ENCODE measurements at places on chromosomes 6 and 20.
A peak's percentile ranks its signal among the peaks of the same experiment; 100 is the strongest.

- no peak for DNase-seq
These were observed 431.6 kb downstream of the GJA1 start for GRCh38 chr6:121867095-121867494.

DNA sequence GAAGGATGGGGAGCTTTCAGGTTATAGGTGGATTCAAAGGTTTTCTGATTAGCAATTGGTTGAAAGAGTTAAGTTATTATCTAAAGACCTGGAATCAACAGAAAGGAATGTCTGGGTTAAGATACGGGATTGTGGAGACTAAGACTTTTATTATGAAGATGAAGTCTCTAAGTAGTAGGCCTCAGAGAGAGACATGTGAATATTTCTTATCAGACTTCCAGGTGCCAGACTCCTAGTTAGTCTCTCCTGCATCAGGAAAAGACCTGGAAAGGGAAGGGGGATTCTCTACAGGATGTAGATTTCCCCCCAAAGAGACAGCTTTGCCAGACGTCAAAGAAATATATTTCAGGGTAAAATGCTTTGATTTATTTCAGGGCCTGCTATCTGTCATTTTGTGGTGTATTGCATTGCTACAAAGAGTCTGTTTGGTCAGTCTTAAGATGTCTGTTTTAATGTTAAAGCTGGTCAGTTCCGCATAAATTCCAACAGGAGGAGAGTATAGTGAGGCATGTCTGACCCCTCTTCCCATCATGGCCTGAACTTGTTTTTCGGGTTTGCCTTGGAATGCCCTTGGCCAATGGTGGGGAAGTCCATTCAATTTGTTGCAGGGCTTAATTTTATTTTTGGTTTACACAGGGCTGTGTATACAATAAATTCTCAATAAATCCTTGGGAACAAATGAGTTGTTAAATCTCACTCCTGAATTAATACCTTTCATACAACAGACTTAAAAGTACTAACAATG is 103.4 kb upstream of the RALGAPA2 start:
- DNase-seq = no peak

GRCh38 chr6:25026723-25027122 is 91.0 kb upstream of the RIPOR2 start:
- peak; percentile 91 for DNase-seq

- DNase-seq = no peak
These were observed 304.0 kb downstream of the QKI start for GRCh38 chr6:163718537-163718936.

- DNase-seq = no peak
These were observed 16.1 kb downstream of the PPIL1 start for GRCh38 chr6:36858407-36858981.

DNA sequence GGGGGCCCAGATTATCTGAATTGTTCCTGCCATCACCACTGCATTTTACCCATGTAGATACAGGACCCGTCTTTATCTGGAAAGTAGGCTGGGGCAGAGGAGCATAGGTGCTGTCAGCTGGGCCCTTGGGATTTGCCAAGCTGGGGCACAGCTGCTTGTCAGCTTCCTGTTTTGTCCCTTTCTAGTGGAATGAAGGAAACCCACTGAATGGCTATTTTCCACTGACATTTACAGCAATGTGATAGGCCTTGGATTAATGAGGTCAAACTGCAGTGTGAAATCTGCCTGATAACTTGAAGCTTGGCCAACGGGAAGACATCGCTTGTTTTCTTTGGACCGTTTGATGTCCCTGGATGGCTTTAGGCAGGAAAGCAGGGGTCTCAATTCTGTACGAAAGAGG is 6.7 kb downstream of the PPP1R16B start:
- no peak for DNase-seq

- DNase-seq = no peak
These were observed 144.7 kb downstream of the TASP1 start for GRCh38 chr20:13494019-13494418.

DNA sequence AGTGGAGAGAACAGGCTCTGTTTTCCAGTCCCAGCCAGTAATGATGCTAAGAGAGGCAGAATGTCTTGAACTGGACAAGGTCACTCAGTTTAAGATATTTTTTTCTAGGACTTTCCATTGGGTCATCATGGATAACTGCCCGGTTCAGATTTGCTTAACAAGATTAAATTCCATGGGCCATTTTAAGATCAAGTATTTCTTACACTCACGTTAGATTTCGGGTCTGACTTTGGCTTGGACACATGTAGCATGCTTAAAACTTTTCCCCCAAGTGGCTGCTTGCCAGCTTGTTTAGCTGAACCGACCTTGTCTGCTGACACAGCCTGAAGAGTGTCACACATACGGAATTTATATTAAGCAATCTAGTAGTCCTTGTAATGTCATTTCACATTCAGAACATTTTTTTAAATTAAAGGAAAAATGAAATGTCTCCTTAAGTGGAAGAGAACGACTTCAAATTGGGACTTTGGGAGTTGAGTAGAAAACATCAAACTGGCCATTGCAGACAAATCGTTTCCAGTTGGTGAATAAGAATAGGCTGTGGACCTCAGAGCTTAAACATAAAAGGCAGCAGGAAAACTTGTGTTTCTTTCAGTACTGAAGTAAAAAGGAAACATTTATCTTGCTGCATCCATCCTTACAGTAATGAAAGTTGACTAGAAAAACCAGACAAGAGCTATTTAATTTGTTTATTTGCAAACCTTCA is 29.0 kb downstream of the ARMC2 start:
- no peak for DNase-seq

DNA sequence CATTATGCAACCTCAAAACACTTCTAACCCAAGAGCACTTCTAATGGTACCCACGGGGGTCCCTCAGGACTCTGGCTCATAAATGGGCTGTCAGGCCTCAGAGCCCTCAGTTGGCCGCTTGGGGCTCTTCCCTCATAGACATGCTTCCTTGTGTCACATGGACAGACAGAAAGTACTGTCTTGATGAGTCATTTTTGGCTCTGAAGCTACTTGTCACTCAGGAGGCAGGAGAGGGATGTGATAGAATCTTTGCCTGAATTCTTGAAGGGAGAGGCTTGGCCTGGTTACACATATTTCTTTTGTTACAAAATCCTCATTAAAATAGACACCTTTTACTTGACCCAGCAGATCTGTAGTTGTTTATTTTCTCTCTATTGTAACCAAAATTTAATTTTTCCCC is 15.1 kb upstream of the EDN1 start:
- DNase-seq = peak; percentile 33

DNA sequence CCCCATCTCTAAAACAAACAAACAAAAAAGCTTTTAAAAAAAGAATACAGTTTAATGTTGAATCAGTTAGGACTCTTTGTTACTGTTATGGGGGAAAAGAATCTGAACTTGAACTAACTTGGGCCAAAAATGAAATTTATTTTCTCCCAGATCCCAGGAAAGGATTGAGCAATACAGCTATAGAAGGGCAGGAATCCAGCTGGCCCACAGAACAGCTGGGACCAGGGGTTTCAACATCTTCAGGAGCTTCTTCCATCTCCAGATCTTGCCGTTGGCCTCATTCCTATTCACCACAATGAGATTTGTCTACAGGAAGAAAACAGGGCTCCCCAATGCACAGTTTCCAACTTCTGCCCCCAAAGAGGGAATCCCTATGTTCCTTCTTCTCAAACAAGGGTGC is 43.2 kb upstream of the AKAP12 start:
- no peak for DNase-seq

GRCh38 chr6:53647462-53648094 is 18.0 kb downstream of the KLHL31 start:
- DNase-seq = no peak

DNA sequence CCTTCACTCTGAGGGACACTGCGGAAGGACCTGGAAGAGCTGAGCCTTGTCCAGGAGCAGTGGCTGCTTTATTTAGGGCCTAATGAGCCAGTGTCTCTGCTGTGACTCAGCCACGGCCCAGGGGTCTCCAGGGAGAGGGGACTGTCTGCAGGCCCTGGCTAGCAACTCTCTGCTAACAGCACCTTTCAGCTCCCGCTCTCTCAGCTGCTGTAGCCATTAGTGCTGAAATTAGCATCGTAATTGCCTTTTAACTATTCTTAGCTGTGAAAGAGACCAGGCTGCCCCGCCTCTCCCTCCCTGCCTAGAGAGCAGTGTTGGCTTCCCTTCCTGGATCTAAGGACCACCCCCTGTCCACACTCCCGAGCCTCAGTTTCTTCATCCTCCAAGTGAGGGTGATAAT is 53.1 kb upstream of the SLC32A1 start:
- DNase-seq = no peak

- DNase-seq = peak; percentile 66
These were observed 30.4 kb downstream of the PSMB1 start for GRCh38 chr6:170522565-170523183.

DNA sequence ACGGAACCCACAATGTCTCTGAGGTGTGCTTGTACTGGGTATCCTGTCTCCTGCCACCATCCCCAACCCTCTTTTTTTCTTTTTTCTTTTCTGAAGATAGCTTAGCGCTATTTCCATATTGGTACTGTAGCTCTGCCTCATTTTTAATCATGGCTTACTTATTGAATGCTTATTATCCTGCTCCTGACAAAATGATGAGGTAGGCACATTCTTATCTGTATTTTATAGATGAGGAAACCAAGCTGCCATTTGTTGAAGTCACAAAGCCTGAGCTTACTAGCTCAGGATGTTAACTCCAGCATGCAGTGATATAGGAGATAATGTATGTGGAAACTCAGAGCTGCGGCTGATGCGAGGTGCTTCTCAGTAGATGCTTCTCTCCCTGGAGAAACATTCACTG is 61.4 kb upstream of the GPR6 start:
- no peak for DNase-seq

DNA sequence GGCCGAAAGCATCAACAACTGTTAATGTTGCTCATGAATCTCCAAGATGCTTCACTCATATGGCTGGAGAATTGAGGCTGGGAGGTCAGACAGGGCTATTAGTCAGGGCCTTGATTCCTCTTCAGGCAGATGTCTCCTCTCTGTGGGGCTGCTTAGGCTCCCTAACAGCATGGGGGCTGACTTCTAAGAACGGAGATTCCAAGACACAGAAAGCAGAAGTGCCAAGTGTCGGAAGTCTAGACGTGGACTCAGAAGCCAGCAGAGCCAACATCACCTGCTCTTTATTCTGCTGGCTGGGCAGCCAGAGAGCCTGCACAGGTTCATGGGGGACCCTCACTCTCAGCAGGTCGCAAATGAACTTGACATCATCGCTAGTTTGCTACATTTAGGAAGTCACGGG is 279.8 kb downstream of the CDH26 start:
- DNase-seq = no peak

DNA sequence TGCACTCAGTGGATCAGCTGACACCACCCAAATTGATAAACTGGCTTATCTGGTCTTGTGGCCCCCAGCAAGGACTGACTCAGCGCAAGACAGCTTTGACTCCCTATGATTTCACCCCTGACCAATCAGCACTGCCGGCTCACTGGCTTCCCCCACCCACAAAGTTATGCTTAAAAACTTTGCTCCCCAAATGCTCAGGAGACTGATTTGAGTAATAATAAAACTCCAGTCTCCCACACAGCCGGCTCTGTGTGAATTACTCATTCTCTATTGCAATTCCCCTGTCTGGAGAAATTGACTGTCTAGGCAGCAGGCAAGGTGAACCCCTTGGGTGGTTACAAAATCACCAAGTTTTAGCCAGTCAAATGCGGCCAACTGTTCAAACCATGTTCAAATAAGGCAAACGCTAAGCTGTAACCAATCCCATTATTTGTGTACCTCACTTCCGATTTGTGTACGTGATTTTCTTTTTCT is 32.5 kb downstream of the SLC22A2 start:
- no peak for DNase-seq

DNA sequence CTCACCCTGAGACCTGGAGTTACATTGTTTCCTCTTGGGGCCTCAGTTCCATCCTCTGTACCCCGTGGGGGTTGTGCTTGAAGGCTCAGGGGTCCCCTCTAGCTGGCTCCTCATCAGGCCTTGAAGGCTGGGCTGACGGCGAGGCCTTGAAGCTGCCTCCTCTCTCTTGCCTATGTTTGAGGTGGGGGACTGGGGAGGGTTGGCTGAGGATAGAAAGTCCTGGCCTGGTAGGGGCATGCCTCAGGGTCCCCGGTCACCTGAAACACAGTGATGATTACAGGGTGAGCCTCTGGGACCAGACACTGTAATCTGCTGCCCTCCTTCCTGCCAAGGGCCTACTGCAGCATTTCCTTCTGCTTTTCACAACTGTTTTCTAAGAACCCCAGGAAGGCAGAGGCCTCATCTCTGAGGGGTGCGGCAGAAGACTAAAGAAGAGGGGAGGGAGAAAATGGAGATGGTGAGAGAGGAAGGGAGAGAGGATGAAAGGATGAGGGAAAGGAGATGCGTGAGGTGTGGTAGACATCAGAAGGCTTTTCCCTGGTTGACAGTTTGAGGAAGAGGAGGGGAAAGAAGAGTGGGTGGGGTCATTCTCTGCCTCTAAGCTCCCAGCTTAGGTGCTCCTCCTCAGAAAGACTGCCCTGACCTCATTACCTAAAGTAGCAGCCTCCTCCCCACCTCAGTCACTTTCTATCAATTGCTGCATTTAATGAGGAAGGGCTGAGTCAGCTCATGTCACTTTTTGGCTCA is 29.7 kb downstream of the VEGFA start:
- DNase-seq = no peak

DNA sequence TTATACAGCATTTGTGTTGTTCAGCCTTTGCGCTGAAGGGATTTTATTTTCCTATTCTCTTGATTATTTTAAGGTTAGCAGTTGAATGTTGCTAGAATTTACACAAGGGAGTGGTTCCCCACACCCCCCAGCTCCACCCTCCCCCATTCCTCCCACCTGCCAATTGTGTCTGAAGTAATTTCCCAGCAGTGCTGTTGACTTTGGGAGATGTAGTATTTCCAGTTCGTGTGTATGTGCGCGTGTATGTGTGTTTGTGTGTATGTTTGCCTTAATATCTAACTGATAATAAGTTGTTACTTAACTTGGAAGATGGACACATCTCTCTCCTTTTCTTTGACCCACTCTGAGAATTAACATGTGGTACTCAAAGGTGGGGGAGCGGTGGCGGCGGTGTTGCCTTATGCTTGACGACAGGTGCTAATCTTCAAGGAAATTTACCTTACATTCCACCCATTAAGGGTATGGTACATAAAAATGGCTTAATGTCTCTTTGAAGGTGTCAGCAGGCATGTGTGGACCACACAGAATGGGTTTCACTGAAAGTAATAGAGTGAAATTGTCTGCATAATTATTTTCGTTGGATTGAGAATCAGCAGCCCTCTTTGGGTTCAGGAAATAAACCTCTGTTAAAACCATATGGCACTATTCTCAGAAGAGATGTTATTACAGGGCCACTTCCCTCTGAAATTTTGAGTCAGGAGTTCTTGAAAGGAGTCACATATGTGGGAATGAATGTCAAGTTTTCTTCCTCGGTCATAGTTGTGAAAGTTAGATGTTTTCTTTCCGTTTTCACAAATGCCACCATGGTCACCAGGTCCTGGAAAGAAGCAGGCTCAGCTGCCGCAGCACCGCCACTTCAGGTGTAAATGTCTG is 95.6 kb upstream of the SUPT3H start:
- DNase-seq = peak; percentile 36
